HepG2 (cell line): ENCODE measurements at places on chromosomes 2 and 18. TPM values are rescaled to one million over a fixed set of nuclear protein-coding genes. Genes with fewer than 3 reads are reported as not detected.

SOWAHC gene
- total RNA-seq: 22.5 and 24.7 TPM in 2 replicates

GATA6 gene
- total RNA-seq: 2.9 and 3.2 TPM in 2 replicates

STK17B gene
- 4.5 and 7.7 TPM in 2 replicates for total RNA-seq

RBMS1 gene
- 52.1 and 55.5 TPM in 2 replicates for total RNA-seq

FBXO48 gene
- total RNA-seq: 0.42 and 0.59 TPM in 2 replicates

RETREG2 gene
- 59.7 and 86.0 TPM in 2 replicates for total RNA-seq

STPG4 gene
- total RNA-seq: 0.15 TPM in 2 replicates

CXCR2 gene
- total RNA-seq: not detected in 2 replicates

FBXO36 gene
- 2.8 and 4.0 TPM in 2 replicates for total RNA-seq
